Activated CD8-positive, alpha-beta T cell treated with anti-CD3 and anti-CD28 coated beads, Interleukin-2, amount 10 ng/mL, durations not matched to agents 7 days and 5 days (primary cell): ENCODE measurements at places on chromosomes 16 and 17. TPM values are rescaled to one million over a fixed set of nuclear protein-coding genes. Genes with fewer than 3 reads are reported as not detected.

GRCh38 chr17:44095647-44096496 is 25.3 kb downstream of the G6PC3 start:
- DNase-seq: no peak

DNA sequence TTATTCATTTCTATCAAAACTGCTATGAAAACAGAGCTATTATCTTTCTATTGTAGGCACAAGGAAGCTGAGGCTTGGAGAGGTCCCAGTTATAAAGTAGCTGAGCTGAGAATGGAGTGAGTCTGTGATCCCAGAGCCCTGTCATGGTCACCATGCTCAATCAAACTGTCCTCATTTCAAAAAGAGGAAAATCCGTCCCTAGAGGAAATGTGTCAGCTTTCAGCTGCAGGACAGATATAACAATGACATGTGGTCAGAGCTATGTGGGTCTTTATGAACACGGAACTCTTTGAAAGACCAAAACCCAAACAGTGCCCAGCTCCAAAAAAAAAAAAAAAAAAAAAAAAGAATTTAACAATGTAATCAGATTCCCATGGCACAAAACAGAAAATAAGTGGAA is 266.1 kb downstream of the XYLT1 start:
- DNase-seq: no peak

DNA sequence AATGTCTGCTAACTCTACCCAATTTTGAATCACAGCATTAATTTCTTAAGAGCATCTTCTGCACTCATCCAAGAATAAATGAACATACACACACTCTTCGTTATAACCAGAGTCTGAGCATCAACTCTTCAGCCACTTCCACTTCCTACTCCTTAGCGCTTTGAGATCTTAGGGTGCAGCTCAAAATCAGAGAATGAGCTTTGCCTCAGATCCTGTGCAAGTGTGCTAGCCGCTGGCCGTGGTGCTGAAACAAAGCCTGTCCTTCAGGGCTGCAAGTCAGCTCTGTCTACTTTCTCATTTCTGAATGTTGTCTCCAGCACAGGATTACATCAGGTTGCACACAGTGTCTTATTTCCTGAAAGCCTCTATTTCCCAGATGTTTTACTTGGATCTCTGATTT is 165.4 kb downstream of the AIPL1 start:
- DNase-seq: peak; percentile 61

- no peak for DNase-seq
These were observed 175.4 kb downstream of the AATF start for GRCh38 chr17:37123941-37124820.

DNA sequence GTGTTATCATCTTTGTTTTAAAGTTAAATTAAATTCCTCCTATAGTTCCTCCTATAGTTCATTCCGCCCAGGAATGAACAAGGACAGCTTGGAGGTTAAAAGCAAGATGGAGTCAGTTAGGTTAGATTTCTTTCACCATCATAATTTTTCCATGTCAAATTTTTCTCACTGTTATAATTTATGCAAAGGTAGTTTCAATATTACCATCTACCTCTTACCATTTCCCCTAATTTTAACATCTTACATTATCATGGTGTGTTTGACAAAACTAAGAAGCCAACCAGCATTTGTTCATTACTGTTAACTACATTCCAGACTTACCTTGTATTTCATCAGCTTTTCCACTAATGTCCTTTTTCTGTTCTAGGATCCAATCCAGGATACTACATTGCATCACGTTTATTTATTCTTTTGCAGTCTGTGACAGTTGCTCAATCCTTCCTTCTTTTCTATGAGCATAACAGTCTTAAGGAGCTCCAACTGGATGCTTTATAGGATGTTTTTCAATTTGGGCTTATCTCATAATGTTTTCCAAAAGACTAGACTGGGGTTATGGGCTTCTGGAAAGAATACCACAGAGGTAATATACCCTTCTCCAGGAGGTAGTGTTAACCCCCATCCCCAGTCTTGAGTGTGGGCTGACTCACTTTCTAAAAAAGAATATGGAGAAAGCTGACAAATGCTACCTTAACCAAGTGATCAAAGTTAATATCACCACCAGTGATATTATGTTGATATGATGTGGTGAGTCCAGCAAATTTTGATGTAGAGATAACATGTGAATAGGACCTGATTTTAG is 158.5 kb downstream of the PPM1E start:
- DNase-seq: no peak

- DNase-seq: no peak
These were observed 400 bp upstream of the CEP112 start for GRCh38 chr17:66192378-66192687.

DNA sequence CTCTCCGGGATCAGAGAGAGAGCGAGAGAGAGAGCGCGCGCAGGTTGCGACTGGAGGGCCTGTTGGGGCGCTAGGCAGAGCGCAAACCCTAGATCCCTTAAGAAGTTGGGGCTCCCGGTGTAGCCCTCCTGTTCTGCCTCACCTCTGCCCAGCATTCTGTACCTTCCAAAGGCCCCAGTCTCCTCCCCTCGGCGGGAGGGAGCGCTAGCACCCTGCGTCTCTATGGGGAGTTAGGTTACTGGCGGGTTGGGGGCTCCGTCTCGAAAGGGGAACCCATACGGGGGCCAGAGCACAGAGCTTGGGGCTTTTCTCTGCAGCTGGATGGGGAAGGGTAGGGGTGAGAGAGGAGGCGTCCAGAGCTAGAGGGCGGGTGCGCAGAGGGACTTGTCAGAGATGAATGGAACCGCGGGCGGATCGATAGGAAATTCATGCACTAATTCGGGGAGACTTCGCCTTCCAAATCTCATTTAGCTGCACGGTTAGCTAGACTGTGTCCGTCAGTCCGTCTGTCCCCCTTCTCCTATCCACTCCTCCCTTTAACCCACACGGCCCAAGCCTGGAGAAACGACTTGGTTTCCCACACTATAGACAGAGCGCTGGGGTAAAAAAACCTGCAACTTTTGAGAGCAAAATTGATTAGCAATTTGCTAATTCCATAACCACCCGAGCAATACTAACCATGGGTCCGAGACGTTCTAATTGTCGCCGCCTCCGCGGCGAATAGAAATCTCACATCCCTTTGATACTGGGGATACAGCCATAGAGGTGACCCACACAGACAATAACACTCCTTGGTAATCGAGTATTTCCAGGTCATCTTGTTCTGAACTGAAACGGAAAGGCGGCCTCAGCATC is 693 bp upstream of the HOXB4 start:
- no peak for DNase-seq

DNA sequence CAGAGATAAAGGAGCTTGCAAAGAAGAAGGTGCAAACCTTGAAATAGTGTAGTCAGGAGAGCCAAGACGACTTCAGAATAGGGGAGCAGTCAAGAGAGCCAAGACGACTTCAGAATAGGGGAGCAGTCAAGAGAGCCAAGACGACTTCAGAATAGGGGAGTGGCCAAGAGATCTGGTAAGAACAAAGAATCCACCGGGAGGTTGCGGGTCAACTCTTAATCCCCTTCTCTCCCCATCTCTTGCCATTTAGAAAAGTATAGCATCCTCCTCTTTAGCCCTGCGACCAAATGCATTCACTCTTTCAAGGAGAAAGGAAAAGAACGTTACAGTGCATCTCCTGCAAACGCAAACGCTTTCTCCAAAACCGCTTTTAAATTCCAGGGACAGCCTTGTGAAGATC is 713 bp downstream of the KNOP1 start:
- DNase-seq: no peak

DNA sequence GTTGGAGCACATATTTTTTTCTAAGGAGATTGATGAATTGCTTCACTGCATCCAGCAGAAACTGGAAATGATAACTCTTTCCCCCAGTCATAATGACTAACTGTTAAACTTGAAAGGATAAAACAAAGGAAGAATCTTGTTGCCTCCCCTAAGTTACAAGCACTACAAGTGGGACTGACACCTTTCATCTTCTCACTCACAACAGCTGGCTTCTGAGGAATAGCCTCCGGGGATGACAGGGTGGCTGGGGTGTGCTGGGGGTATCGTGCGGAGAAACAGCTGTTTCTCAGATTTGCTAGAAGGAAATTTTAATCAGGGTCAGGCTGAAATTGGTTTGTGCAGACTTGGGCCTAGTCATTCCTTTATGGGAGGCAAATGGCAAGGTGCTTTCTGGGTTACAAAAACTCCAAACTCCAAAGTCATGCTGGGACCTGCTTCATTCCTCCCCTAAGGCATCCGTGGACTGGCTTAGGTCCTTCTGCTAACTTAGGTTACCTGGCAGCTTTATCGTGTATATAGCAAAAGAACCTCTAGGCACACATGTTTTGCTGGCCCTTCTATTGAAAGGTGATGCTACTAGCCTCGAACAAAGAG is 557.2 kb downstream of the TOX3 start:
- no peak for DNase-seq

DNA sequence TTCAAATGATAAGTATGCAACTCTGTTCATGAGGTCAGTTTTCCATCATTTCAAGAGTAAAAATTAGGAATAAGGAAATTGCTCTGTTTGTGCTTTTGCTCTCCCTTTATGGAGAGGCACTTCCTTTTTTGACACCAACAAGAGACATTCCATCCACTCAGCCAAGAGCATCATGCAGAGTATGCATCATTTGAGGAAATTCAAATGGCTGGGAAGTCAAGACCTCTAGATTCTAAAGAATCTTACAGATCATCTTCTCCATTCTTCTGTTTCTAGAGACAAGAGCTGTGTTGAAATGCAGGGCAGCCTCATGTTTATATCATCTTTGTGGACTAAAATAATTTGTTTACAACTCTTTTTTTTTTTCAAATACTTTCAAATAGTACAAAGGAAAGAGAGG is 669.4 kb downstream of the CDH11 start:
- no peak for DNase-seq

- DNase-seq: no peak
These were observed 19.5 kb downstream of the SEC14L1 start for GRCh38 chr17:77160091-77160874.

The METTL2A gene
- 20.2 TPM for total RNA-seq

The ARSG gene
- total RNA-seq: 9.1 TPM

The CACNG5 gene
- not detected for total RNA-seq

The PVALEF gene
- not detected for total RNA-seq

The SMPD3 gene
- total RNA-seq: 11.1 TPM

The ABCC12 gene
- total RNA-seq: not detected
